ENCODE measurements at places on chromosomes 12 and 14. TPM values are rescaled to one million over a fixed set of nuclear protein-coding genes. Genes with fewer than 3 reads are reported as not detected.
A peak's percentile ranks its signal among the peaks of the same experiment; 100 is the strongest.

TGM1 gene
- 5.6 TPM for total RNA-seq

CYP46A1 gene
- total RNA-seq = 0.76 TPM

LBHD2 gene
- not detected for total RNA-seq

SAMD15 gene
- total RNA-seq = 1.9 TPM

CCDC38 gene
- total RNA-seq = 0.27 TPM

HPD gene
- 1.1 TPM for total RNA-seq

PRPH gene
- total RNA-seq = 6.7 TPM

COPZ1 gene
- 191 TPM for total RNA-seq

CD163 gene
- 1.4 TPM for total RNA-seq

BEST3 gene
- total RNA-seq = 0.54 TPM

NKX2-8 gene
- 7.5 TPM for total RNA-seq

CLECL1 gene
- total RNA-seq = not detected

SOAT2 gene
- total RNA-seq = 0.17 TPM

ADAMTS20 gene
- total RNA-seq = not detected

NFE2 gene
- 1.3 TPM for total RNA-seq

GPR132 gene
- total RNA-seq = 0.10 TPM

DNA sequence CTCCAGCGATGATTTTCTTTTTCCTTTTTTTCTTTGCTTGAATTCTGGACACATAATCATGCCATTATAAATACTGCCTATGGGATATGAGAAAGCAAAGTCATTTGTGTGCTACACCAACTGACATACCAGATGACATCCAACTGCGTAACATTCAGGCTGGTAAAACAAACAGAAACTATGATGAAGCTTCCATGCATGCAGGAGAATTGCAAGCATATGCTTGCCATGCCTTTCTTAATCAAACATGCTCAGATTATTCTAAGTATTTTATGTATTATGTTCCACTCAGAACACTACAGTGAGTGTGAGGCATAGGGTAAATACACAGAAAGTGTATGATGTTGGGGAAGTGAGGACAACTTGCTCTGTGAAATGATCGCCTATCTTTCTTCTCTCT is 97.4 kb downstream of the C12orf50 start:
- no peaks in the 10 kb centered on the region for H3K27me3 ChIP-seq
- H3K4me1 ChIP-seq = no peaks in the 10 kb centered on the region
- no peaks in the 10 kb centered on the region for H3K36me3 ChIP-seq
- DNase-seq = no peak

DNA sequence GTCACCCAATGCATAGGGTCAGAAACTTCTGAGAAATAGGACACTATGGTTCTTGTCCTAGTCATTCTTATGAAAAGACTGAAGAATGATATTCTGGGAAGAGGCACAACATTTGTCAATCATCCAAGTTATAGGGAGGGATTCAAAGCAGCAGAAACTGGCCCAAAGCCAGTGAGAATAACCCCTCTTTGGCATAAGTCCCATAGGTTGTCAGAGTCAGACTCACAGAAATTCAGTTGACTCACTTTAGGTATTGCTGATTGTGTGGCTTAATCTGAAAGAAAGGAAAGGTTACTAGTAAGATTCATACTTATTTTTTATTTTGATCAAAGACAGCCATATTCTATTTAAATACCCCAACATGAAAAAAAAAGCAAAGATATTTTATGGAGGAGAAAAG is 151.0 kb downstream of the SRGAP1 start:
- H3K4me3 ChIP-seq = no peak overlapping the region
- no peak overlapping the region for H3K27ac ChIP-seq
- H3K27me3 ChIP-seq = no peaks in the 10 kb centered on the region

GRCh38 chr12:69157023-69157655 is 82.2 kb upstream of the CPSF6 start:
- peak; percentile 69 for DNase-seq
- H3K36me3 ChIP-seq = no peaks in the 10 kb centered on the region
- H3K4me1 ChIP-seq = peaks cover 3% of the 10 kb centered on the region
- H3K27me3 ChIP-seq = no peaks in the 10 kb centered on the region

DNA sequence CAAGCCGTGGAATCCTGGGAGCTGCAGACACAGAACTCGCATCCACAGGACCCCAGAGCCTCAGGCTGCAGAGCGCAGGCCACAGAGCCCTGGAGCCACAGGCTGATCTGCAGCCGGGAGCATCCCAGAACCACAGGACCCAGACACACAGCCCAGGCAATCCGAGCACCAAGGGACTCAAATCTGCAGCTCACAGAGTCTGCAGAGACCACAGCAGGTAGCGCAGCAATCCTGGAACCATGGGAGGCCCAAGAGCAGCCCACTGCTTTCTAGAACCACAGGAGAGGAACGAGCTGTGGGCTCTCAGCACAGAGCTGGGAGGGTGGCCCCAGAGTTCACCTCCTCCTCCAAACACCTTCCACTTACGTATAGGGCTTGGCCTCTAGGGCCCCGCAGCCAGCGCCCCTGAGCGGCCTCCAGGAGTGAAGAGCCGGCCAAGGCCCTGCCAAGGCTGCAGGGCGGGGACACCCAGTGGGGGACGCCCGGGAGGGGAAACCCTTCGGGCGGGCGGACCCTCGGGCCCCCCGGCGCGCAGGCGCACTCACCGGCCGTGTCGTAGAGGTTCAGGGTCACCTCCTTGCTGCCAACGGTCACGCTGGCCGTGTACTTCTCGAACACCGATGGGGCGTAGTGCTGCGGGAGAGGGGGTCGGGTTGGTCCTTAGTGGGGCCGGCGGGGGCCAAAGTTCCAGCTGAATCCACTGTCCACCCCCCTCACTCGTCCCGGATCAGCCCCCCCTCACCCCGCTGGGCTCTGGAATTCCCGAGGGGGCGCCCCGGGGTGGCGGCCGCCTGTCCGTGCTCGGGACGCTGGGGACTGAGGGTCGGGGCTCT is 665 bp downstream of the RHOF start:
- peak overlapping the region; percentile 90 for H3K4me3 ChIP-seq
- no peak for DNase-seq

DNA sequence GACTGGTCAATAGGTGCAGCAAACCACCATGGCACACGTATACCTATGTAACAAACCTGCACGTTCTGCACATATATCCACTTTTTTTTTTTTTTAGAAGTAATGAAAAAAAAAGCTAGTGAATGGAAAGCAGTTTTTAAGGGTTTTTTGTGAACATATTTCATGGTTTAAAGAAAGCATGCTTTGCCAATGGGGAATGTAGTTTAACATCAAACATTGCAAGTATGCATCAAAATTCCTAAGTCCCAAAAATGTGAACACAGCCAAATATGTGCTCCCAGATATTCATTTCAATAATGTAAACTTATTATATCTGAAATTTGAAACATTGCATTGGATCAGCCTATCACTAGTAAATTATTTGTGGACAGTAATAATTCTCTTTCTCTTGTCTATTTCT is 710.4 kb upstream of the FLRT2 start:
- no peak for DNase-seq
- H3K4me1 ChIP-seq = no peaks in the 10 kb centered on the region
- H3K36me3 ChIP-seq = no peaks in the 10 kb centered on the region
- no peak overlapping the region for H3K27ac ChIP-seq
- H3K27me3 ChIP-seq = no peaks in the 10 kb centered on the region

GRCh38 chr12:129862561-129863175 is 41.2 kb downstream of the TMEM132D start:
- no peak overlapping the region for H3K27ac ChIP-seq
- no peak for DNase-seq
- H3K36me3 ChIP-seq = no peaks in the 10 kb centered on the region
- H3K4me3 ChIP-seq = no peak overlapping the region
- no peaks in the 10 kb centered on the region for H3K4me1 ChIP-seq

- H3K27me3 ChIP-seq = no peaks in the 10 kb centered on the region
- no peak for DNase-seq
- H3K4me1 ChIP-seq = no peaks in the 10 kb centered on the region
- no peak overlapping the region for H3K4me3 ChIP-seq
Measured at GRCh38 chr12:34207858-34208257, 185.6 kb downstream of the ALG10 start.

- H3K4me3 ChIP-seq = no peak overlapping the region
- no peaks in the 10 kb centered on the region for H3K27me3 ChIP-seq
- H3K36me3 ChIP-seq = no peaks in the 10 kb centered on the region
- DNase-seq = no peak
Measured at GRCh38 chr14:26765768-26766520, 168.1 kb upstream of the NOVA1 start.

- H3K4me3 ChIP-seq = no peak overlapping the region
- no peak overlapping the region for H3K27ac ChIP-seq
- peak; percentile 47 for DNase-seq
- 0 out of 2 replicates have a peak, but pooled peaks cover 2% of the 10 kb centered on the region for H3K4me1 ChIP-seq
Measured at GRCh38 chr12:7374423-7375144, 69.4 kb downstream of the CD163L1 start.

GRCh38 chr12:55767156-55767555 is 24.2 kb downstream of the GDF11 start:
- H3K27ac ChIP-seq = no peak overlapping the region
- DNase-seq = no peak
- peaks cover 12% of the 10 kb centered on the region for H3K36me3 ChIP-seq
- H3K4me3 ChIP-seq = no peak overlapping the region

DNA sequence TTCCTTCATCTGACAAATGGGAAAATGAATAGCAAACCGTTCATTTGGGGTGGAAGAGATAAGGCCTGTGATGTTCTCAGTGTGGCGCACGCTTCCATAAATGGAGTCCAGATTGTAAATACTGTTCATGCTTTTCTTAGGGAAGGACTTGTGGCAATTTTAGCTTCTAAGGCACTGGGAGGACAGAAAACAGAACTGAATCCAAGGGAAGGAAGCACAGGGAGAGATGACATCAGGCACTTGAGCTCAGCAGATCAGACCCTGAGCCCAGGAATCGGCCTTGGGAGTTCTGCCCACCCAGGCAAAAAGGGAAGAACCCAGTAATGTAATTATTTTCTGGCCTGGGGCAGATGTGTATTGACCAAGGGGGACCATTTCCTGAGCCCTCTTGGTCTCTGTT is 7.2 kb upstream of the SH2B3 start:
- no peak overlapping the region for H3K27ac ChIP-seq
- H3K27me3 ChIP-seq = no peaks in the 10 kb centered on the region
- H3K4me3 ChIP-seq = no peak overlapping the region
- DNase-seq = no peak
- no peaks in the 10 kb centered on the region for H3K36me3 ChIP-seq

GRCh38 chr14:90060965-90061684 is 669 bp upstream of the KCNK13 start:
- H3K4me1 ChIP-seq = no peaks in the 10 kb centered on the region
- H3K27ac ChIP-seq = peak overlapping the region; percentile 23
- no peak for DNase-seq
- H3K4me3 ChIP-seq = peak overlapping the region; percentile 49
- H3K27me3 ChIP-seq = no peaks in the 10 kb centered on the region

GRCh38 chr12:122834921-122835749 is at the start of gene HIP1R:
Gene HIP1R, plus strand, starts transcription at chr12:122835457. Its CDS starts 94 bp downstream, at chr12:122835551.
- H3K27me3 ChIP-seq = no peaks in the 10 kb centered on the region
- H3K27ac ChIP-seq = peak within 1 kb of the TSS; percentile 58
- DNase-seq = peak; percentile 16
- peak within 1 kb of the TSS; percentile 71 for H3K4me3 ChIP-seq

DNA sequence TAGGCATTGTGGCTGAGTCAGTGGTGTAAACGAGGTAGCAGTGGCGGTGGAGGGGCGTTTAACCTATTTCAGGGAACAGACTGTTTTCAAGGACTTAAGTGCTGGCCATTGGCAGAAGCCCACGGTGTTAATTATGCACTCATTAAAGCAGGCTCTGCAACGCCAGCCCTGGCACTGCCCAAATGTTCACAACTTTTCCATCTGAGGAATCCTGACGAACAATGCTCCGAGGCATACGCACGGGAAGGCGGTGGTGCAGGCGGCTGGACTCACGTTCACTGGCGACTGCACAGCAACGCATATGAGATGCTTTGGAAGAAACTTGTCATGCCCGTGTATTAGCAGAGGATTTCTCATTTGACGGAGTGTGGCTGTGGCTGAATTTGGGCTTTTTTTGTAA is 70.6 kb upstream of the SLC24A4 start:
- H3K4me1 ChIP-seq = peaks cover 10% of the 10 kb centered on the region
- no peaks in the 10 kb centered on the region for H3K27me3 ChIP-seq
- H3K27ac ChIP-seq = no peak overlapping the region
- no peak overlapping the region for H3K4me3 ChIP-seq
- H3K36me3 ChIP-seq = no peaks in the 10 kb centered on the region

GRCh38 chr12:3247629-3248161 is 170.5 kb downstream of the TSPAN9 start:
- H3K27ac ChIP-seq = no peak overlapping the region
- no peak overlapping the region for H3K4me3 ChIP-seq
- no peak for DNase-seq
- no peaks in the 10 kb centered on the region for H3K36me3 ChIP-seq
- no peaks in the 10 kb centered on the region for H3K27me3 ChIP-seq

- H3K27me3 ChIP-seq = peaks cover 30% of the 10 kb centered on the region
- H3K27ac ChIP-seq = no peak overlapping the region
- no peak overlapping the region for H3K4me3 ChIP-seq
Measured at GRCh38 chr12:4243091-4243490, 30.5 kb upstream of the CCND2 start.

DNA sequence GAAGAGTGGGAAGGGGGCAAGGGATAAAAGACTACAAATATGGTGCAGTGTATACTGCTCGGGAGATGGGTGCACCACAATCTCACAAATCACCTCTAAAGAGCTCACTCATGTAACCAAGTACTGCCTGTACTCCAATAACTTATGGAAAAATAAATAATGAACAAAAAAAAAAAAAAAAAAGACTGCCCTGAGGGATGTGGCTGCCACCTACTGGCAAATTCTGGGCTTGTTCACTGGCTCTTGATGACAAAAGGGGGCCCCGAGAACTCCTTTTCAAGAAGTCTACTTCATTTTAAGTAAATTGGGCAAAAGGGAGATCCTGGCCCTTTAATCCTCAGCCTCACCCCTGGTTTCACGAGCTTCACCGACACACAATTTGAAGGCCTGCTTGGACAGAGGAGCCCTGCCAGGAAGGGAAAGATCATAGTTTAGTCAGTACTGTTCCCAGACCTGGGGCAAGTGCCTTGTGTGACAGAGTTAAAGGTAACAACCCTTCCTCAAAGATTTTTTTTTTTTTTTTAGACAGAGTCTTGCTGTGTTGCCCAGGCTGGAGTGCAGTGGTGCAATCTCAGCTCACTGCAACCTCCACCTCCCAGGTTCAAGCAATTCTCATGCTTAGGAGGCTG is 26.1 kb upstream of the STAC3 start:
- H3K4me1 ChIP-seq = peaks cover 20% of the 10 kb centered on the region
- no peak overlapping the region for H3K27ac ChIP-seq
- no peaks in the 10 kb centered on the region for H3K36me3 ChIP-seq
- peak; percentile 18 for DNase-seq

All from HCT116 (cell line).